ENCODE measurements at places on chromosomes 7 and 10. TPM values are rescaled to one million over a fixed set of nuclear protein-coding genes. Genes with fewer than 3 reads are reported as not detected.
A peak's percentile ranks its signal among the peaks of the same experiment; 100 is the strongest.

- peak; percentile 45 for DNase-seq
Observed at GRCh38 chr7:141674171-141674671, 27.7 kb downstream of the DENND11 start.

GRCh38 chr10:24984906-24985305, 31.1 kb downstream of the ENKUR start:
- DNase-seq: no peak

DNA sequence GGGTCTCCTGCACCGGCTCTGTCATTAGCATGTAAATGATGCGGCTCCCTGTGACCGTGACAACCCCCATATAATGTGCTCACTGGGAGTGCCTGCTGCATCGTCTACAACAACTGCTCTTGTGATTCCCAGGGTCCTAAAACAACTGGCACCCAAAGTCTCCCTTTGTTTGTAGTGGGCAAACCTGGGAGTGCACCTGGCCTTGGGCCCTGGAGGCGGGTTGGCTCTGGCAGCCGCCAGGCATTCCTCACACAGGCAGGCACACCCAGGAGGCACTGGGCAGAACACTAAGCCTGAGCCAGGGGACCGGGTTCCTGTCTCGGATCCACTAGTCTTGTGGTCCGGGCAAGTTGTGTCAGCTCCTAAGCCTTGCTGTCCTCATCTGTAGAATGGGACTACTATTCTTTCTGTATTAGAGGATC, 115.5 kb upstream of the GPR26 start:
- no peak for DNase-seq

DNA sequence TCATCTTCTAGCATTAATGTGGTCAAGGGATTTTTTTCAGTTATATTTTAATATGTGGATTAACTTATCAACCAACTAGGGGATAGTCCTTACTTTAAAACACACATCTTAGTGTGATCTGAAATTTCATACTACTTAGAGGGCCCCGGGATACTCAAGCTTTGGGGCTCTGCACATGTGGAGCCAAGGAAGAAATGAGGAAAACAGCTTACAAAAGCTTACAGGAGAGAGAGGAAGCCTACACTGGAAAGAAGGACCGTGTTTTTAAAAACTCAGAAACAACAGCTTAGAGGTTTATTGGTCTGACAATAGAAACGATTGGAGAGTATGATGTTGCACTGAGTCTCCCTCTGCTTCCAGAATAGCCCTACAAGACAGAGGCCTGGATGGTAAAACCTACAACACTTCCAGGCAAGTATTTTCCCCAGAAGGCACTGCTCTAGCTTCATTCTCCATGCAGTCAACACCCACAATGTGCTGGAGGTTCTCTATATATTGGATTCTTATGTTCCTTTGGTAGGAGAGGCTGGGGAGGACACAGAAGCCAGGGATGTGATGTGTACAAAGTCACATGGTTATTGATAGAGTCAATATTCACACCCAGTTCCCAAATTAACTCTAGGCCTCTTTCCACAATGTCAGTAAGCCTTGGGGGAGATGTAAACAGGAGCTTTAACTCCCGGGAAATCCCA, 47.3 kb downstream of the JCAD start:
- no peak for DNase-seq

GRCh38 chr7:154695836-154696235, 307.1 kb downstream of the PAXIP1 start:
- DNase-seq: no peak

- peak; percentile 72 for DNase-seq
Observed at GRCh38 chr7:67484244-67484751, 487.7 kb downstream of the TYW1 start.

DNA sequence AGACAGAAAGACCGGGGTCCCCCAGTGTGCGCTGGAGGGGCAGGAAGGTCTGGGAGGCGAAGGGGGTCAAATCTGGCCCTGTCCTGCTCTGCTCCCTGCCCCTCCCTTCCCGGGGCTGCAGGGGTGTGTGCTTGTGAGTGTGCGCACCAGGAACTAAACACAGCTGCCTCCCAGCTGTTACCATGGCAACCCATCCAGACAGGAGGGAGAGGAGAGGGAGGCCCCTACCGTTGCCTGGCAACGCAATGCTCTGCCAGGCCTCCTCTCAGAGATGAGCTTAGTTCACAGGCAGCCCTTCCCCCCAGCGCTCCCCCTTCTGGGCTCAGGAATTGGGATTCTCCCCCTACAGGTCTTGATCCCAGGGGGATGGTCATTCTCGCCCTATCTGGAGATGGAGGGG, 6.1 kb downstream of the NYAP1 start:
- peak; percentile 83 for DNase-seq

DNA sequence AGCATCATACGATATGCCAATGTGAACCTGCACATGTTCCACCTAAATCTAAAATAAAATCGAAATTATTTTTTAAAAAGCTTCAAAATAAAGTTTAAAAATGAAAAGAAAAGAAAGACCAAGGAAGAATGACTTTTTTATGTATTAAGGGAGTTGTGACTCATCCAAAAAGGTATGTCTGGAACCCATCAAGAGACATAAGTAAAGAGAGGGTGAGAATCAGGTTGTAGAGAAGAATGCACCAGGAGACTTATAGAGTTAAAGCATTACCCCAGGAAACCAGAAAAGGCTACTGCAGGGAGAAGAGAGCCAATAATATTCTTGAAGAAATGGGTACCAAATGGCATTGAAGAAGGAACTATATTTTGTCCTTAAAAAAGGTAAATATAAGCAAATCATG, 69.8 kb downstream of the CTTNBP2 start:
- no peak for DNase-seq

GRCh38 chr7:51126813-51127617, 189.6 kb downstream of the COBL start:
- DNase-seq: no peak

GSTO2 gene
- 32.9 TPM for polyA plus RNA-seq

Data from renal cortex interstitium (tissue), 15 donors.